Activated CD4-positive, alpha-beta T cell treated with anti-CD3 and anti-CD28 coated beads for 36 hours (primary cell): ENCODE measurements at places on chromosomes 5 and 9.

DNA sequence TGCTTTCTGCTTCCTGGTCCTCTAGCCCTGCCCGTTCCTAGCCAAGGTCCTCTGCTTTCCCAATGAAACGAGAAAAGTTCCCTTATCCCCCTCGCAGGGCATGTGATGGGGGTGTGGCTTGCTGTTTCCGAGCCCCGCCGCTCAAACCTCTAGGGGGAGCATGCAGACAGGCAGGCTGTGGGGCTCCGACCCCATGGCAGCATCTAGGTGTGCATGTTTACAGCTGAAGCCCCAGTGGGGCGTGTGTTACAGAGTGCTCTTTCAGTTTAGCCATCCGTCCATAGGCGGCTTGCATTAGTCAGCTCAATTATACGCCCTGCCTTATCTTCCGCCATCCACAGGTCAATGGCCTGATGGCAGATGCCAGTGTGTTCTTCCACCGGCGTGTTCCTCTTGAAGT lies 48.3 kb upstream of the SPATA31E1 start:
- peak; percentile 27 for DNase-seq

DNA sequence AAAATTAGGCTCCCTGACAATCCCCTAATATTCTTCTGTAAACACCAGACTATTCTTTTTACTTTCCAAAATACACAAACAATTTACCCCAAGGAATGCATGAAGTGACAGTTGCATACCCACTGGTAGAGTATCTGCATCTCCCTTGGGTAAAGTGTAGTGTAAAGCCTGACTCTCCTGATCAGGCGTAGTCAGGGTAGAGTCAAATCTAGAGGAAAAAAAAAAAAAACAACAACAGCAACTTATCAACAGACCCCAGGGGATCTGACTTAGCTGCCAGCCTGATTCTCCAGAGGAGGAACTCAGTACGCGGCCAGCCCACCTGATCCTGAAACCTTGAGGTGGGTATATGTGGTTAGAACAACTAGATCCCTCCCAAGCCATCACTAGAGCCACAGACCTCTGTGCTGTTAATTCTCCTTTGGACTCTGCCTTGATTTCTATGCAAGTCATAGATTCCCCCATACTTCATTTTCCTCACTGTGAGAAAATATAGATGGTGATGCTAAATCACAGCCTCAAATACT lies 61.0 kb downstream of the ZNF608 start:
- DNase-seq = no peak

- no peak for DNase-seq
These were observed 719 bp downstream of the NOL8 start for GRCh38 chr9:92324431-92324830.

DNA sequence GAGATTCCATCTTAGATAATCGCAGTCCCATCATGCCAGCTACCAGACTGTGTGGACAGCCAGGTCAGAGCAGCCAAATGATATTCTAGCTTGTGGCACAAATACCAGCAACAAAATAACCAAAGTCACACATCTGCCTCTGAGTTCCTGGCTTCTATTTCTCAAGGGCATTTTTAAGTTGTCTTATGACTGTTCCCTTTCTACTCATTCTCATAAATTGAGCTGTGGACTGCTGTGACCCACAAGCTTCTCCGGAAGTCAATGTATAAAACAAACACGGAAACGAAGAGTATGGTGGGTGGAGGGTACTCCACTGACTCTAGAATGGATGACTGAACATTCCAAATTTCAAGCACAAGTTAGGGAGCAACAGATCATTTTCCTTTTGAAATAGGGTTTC lies 43.9 kb downstream of the PDCD1LG2 start:
- DNase-seq = no peak

- no peak for DNase-seq
These were observed 14.6 kb downstream of the ARL15 start for GRCh38 chr5:54295651-54296276.

DNA sequence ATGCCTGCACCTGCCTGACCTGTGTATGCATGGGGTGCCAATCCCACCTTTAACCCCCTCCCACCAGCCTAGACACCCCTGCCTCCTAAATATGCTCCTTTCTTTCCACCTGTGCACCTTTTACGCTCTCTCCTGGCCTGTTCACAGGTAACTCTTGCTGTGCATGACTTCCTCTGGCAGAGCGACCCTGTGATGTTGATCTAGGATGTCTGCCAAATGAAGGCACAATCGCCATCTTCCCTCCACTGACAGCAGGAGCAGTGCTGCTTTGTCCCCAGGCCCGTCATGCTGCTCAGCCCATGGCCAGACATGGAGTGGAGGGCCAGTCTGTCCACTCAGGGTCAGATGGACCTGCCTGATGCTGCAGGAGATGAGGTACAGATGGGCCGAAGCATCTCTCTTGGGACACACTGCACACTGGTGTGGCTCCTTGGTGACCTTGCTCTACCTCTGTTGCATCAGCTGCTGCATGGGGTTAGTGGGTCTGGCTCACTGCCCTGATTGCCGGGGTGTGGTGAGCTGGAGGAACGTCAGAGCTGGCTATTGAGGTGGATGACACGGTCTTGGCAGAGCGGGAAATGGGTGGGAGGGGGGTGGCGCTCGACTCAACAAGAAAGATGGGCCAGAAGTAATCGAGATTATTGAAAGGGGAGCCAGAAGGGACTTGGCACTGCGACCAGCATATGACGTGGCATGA lies 101.7 kb upstream of the PITX1 start:
- no peak for DNase-seq

- DNase-seq = no peak
These were observed 104.3 kb downstream of the SAXO1 start for GRCh38 chr9:18928711-18929110.

GRCh38 chr9:28319981-28320380 lies 746.7 kb upstream of the C9orf72 start:
- DNase-seq = no peak

GRCh38 chr9:72039532-72039931 lies 20.9 kb downstream of the C9orf57 start:
- no peak for DNase-seq

GRCh38 chr5:180323941-180324600 lies 29.1 kb downstream of the GFPT2 start:
- DNase-seq = no peak

DNA sequence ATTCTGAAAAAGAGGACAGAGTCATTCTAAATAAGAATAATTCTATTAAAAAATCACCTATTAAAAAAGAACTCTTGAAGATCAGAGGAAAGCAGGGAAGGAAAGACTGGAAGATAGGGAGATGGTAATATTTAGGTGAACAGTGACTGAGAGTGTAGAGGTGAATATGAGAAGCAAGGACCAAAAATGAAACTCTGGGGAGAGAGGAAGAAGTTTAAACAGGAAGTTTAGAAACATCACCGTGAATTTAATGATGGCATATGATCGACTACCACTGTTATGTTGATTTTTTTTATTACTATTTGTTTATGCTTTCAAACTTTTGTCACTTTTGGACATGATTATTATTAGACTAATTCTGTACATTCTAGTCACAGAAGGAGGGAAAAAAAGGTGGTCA lies 1.7 kb upstream of the SPINK6 start:
- DNase-seq = no peak

DNA sequence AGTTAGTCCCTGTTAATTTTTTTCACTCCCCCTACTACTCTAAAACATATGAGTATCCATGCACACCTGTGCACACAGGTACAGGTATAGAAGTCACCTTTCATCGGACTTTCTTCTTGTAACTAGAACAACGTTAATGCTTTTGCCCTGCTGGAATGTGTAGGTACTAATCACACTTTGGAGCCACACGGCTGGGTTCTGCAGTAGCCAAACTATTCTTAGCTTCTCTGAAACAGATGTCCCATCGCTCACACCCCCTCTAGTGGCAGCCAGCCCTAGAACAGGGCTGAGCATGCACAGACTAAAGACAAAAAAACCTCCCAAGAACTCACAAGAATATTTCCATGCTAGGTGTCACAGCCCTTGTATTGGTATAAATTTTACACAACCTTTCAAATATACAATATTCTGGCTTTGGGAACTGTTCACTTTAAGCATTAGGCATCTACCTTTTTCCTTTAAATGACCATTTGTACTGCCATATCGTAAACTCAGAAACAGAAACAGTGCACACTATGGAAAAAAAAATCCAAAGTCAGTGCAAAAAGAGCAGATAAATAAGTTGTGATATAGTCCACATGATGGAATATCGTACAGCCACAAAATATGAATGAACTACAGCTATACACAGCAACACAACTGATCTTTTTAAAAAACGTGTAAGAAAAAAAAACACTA lies 64.0 kb downstream of the RETREG1 start:
- peak; percentile 81 for DNase-seq

DNA sequence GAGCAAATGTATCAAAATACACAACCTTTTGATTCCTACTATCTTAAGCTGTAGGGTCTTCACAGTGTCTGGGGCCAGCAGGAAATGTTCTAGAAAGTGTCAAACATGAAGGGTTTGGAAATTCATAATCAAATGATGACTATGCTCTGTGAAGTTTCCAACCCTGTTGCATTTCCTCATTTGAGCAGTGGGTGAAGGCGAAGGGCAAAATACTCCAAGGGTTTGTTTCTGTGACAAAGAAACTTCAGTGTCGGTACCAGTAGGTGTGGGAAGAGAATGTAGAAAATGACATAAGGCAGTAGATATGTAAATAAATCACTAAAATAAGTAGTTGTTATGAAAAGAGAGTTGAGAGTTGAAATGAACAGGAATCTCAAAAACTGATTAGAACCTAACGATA lies 576 bp downstream of the ALDOB start:
- DNase-seq = no peak

- no peak for DNase-seq
These were observed 38.2 kb downstream of the HAVCR1 start for GRCh38 chr5:157020511-157021222.

DNA sequence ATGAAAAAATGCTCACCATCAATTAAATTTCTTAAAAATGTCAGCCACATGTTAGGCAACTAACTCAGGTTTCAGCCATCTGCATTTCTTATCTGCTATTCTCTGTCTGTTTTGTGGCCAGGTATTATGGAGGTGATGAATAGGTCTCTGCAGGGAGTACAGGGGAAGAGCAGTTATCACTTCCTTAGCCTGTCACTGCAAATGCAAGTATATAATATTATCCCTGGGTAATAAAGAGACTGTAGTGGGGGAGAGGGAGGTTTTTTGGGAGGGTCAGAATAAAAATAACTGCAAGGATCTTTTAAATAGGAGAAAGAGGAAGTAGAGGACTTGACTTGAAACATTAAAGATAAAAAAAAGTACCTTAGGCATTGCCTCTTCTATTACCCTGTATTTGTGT lies 49.6 kb upstream of the PTGER4 start:
- no peak for DNase-seq

- peak; percentile 43 for DNase-seq
These were observed 66.7 kb downstream of the IQGAP2 start for GRCh38 chr5:76469656-76470290.

DNA sequence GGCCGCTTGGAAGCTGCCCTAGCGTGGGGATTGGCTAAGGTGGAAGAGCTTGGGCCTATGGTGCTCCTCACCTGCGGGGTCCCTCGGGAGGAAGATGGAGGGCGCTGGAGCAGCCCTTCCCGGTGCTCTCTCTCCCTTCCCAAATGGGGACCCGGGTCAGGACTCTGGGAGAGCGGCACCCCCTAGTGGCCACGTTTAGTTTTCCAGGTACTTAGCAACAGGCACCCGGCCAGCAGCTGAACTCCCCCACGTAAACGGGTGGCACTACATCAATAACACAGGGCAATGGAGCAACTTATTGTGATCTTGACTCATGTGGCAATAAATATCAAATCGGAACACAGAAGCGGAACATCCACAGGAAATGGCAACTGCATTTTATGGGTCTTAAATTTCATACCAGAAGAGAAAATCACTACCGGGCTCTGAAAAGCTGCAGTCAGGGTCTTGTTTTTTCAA lies 316.6 kb downstream of the AGTPBP1 start:
- DNase-seq = peak; percentile 79

GRCh38 chr5:141574122-141574510 lies 44.7 kb downstream of the DIAPH1 start:
- no peak for DNase-seq

- DNase-seq = no peak
These were observed 47.9 kb downstream of the PRRT1B start for GRCh38 chr9:131593091-131593820.

- no peak for DNase-seq
These were observed 168.5 kb downstream of the GAS1 start for GRCh38 chr9:86778761-86779160.

- peak; percentile 64 for DNase-seq
These were observed 102.5 kb upstream of the PANK3 start for GRCh38 chr5:168681556-168682183.

- DNase-seq = no peak
These were observed 274.8 kb upstream of the PANK3 start for GRCh38 chr5:168853972-168854371.

DNA sequence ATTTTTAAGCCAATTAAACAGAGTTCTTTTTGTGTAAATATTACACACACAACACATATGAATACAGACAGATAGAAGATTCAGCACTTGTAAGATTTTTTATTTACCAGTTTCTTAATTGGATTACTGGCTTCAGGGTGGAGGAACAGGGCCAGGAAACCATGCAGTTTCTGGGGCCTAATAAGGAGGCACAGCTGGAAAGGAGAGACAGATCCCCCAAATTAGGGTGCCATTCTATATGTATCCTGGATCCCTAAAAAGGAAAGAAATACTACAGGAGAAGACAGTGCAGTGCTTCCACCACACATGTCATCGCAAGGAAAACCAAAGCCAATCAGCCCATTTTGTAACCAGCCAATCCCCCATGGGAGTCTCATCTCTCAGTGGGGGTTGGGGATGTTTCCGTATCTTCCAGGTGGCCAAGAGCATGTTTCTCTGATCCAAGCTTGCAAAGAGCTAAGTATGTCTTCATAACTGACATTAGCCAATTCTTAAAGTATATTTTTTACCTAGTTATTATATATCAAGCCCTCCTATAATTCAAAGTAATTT lies 15.8 kb upstream of the ABO start:
- no peak for DNase-seq

GRCh38 chr9:21803649-21804048 lies 1.2 kb downstream of the MTAP start:
- no peak for DNase-seq

DNA sequence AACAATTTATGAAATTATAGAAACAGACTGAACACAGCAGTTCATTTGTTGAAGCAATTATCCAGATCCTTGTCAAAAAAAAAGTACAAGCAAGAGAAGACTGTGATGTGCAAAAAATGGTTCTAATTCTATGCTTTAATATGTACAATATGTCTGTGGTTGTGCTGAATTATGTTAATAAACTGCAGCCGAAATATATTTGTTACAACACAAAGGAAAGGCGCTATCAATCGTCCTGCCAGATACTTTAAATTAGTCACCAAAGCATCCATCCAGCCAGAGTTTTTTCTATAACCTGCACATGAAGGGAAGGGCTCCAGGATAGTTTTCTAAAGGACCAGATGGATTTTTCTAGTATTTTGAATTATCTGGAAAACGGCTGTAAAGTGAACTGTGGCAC lies 259.5 kb downstream of the BNC2 start:
- no peak for DNase-seq

DNA sequence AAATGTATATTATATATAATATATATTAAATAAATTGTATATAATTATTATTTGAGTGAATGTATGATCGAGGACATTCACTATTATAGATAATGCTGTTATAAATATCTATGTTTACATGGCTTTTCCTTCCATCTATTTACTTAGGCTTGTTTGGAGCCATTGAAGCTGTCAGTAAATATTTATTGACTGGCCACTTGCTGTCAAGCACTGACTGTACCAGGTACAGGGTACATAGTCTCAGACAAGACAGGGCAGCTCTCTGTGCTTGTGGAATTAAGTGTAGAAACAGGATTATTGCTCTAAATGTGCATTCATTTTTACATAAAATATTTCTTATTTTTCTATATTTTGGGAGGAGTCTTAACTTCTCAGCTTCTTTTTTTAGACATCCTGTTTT lies 16.4 kb downstream of the FAXDC2 start:
- DNase-seq = no peak

GRCh38 chr9:33995449-33995848 lies 53.2 kb downstream of the UBAP2 start:
- no peak for DNase-seq
